ENCODE measurements at places on chromosomes 12 and 14.
A peak's percentile ranks its signal among the peaks of the same experiment; 100 is the strongest.

DNA sequence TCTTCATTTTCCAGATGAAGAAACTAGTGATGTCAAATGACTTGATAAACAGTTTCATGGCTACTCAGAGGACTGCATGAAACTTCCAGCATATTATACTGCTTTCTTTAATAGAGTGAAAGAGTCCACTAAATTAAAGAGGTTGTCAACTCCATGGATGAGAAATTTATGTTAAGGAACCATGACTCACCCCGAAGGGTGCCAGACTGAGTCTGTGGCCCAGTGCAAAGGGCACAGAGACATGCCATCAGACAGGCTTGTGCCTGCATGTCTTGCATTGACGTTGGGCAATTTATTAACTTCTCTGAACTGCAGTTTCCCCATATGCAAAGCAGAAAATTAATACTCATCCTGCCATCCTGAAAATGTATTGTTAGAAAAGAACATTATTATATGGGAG, 382.4 kb downstream of the APAF1 start:
- DNase-seq, result no peak

DNA sequence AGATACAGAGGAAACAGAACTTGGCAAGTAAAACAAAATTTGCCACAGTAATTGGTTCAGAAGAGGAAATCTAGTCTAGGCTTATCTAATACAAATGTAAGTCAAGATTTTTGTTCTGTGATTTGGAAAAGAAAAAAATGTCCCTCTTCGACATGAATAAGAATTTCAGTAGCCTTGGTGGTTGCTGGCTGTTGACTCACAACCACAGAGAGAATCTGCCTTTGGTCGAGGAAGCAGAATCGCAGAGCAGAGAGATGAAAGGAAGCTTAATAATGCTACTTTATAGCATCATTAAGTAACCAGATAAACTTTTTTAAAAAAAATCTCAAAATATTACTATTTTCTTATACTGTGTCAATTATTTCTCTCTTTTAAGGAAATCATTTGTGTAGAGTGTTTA, 1096.6 kb downstream of the FLRT2 start:
- no peak for DNase-seq

DNA sequence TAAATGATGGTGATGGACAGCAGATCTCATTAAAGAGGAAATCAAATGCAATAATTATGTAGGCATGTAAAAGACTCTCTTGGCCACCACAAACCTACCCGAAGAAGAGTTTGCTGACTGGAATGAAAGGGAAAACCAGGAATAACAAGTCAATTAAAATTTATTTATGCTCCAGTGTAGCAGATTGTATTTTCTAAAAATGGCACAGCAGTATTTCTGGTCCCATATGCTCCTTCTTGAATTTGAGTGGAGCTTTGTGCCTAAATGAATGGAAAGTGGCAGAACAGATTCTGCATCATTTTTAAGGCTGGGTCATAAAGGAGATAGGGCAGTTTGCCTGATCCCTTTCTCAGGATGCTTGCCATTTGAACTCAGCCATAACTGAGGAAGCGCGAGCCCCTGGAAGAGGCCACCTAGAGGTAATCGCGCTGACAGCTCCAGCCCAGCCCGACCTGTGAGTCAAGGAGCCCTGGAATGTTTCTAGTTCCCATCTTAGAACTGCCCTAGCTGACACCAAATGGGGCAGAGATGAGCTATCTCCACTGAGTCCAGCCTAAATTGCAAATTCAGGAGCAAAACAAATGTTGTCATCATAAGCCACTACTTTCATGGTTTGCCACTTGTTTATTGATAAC, 229.2 kb upstream of the TMTC1 start:
- no peak for DNase-seq

- DNase-seq, result peak; percentile 51
These were observed 17.6 kb upstream of the RNASE3 start for GRCh38 chr14:20873370-20874177.

DNA sequence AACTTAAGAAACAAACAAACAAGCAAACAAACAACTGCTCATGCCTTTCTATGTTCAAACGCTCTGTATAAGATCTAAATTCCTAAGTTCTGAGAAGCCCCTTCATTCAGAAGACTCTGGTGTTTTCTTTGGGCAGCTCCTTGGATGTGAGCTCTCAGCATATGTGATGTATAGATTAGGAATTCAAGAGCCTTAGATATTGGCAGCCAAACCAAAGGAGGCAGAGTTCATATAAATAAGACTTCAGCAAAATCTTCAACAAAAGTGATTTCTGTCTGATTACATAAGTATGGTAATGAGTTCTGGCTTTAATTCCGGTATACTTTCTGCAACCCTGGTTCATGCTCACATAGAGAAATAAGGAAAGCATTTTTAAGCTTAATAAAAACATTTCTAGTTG, 145.6 kb downstream of the DYRK2 start:
- no peak for DNase-seq

- DNase-seq, result no peak
These were observed 36.7 kb upstream of the RMST start for GRCh38 chr12:97425802-97426491.

DNA sequence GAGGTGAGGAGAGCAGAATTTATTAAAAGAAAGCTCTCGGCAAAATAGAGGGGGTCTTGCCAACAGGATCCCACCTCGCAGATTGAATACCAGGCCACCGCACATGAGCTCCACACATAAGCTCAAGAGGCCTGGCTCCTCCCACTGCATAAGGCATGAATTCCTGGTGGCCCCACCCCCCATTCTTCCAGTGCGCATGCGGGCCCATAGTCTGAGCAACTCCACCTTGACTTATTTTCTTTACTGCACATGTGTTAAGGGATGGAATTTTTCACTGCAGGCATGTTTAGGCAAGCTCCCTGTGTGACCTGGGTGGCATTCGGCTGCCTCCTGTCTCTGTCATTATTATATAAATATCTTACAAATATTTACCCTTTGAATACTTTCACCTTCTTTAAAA, 412.5 kb downstream of the RMST start:
- no peak for DNase-seq

DNA sequence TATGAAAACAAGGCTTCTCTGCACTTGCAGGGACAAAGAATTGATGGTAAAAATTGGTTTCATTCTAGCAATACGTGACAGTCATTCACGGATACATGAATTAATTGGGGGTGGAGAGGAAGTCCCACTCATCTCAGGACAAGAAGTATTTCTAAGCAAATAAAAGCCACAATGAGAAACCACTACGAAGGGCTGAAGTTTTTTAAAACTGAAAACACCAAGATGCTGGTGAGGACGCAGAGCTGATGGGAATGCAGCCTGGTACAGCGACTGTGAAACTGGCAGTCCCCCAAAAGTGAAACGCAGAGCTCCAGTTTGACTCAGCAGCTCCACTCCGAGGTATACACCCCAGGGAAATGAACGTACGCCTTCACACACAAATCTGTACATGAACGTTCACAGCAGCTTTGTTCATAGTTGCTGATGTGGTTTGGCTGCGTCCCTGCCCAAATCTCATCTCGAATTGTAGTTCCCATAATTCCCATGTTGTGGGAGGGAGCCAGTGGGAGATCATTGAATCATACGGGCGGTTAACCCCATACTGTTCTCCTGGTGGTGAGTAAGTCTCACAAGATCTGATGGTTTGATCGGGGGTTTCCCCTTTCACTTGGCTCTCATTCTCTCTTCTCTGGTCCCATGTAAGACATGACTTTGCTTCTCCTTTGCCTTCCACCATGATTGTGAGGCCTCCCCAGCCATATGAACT, 89.0 kb downstream of the SCARB1 start:
- no peak for DNase-seq

DNA sequence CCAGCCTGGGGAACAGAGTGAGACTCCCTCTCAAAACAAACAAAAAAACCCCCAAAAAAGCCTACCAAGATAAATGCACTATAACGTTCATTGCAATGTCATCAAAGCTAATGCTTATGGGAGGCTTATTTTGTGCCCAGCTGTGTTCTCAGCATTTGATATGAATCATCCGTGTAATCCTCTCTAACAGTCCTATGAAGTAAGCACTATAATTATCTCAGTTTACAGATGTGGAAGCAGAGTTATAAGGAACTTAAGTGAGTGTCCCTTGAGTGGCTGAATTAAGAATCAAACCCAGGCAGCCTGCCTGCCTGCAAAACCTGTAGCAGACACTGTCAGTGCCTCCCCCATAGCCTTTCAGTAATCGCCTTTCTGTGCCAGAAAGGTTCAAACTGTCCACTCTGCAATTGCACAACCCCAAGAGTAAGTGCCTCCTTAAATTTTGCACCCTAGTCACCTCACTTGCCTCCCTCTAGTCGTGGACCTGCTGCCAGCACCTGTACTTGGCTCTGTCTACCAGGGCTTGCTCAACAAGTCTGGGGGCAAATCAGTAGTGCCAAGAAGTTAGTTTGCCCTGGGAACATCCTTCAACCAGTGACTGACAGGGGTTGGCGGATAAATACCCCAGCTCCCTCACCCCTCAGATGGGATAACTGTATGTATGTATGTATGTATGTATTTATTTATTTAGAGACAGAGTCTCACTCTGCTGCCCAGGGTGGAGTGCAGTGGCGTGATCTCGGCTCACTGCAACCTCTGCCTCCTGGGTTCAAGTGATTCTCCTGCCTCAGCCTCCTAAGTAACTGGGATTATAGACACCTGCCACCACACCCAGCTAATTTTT, 23.8 kb upstream of the PPP1CC start:
- no peak for DNase-seq

GRCh38 chr12:108581311-108582227, 16.3 kb downstream of the TMEM119 start:
- DNase-seq, result no peak

GRCh38 chr12:67107235-67107634, 161.9 kb upstream of the CAND1 start:
- no peak for DNase-seq

DNA sequence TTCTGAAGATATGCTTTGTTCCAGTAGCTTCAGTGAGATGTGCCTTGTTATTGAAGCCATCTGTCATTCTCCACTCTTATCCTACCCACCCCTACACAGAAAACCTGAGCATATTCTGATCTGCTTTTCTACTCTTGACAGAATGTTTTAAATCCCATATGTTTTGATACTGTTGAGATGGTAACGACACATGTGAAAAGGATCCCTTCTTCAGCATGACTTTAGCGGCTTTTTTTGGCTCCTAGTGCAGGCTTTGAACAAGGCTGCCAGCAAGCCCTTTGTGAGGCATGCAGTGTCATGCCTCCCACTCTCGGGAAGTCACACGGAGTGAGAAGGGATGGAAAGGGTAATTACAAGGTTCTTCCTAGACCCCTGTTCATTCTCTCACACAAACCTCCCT, 228.8 kb upstream of the RGS6 start:
- DNase-seq, result no peak

- no peak for DNase-seq
These were observed 58.1 kb downstream of the TRHDE start for GRCh38 chr12:72330301-72330700.

DNA sequence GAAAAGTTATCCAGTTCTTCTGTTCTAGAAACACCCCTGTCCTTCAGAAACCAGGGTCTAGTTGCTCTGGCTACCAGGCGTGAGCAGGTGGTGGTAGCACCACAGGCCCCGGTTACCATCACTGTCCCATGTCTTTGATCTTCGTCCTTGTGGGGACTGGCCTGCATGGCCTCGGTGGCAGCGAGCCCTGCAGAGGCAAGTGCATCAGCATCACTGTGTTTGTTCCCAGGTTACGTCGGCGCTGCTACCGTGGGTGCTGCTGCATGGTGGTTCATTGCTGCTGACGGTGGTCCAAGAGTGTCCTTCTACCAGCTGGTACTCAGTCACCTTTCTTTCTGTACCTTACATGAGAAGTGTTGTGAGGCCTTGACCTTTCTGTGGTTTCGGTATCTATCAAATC, 58.9 kb downstream of the ANAPC7 start:
- no peak for DNase-seq

- DNase-seq, result no peak
These were observed 60.8 kb upstream of the HSPB8 start for GRCh38 chr12:119117936-119118335.

GRCh38 chr12:57993030-57993429, 51.7 kb downstream of the ATP23 start:
- DNase-seq, result no peak

- DNase-seq, result no peak
These were observed 24.6 kb downstream of the TPCN1 start for GRCh38 chr12:113245695-113246477.

DNA sequence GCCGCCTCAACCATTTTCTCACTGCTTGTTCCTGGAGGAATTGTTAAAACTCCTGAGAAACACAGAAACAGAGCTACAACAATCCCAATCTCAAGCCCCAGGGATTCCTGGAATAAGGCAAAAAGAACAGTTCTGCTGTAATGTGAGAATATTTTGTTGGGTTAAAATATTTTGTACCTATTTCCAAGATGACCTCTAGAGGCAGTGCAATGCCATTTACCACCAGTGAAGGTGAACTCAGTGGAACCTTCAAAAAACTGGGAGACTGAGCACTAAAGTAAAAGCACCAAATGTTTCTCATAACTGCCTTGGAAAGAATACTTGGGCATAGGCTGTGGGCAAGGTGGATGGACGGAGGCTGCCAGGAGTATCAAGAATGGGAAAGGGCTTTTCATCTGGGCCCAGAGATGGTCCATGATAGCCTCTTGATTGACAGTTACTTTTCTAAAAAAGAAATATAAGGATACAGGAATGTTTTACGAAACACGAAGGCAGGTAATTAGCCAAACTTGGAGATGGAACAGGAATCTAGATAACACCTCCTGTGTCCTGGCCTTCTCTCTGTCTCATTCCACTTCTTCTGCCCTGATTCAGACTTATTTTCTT, 334.0 kb upstream of the FLRT2 start:
- no peak for DNase-seq

DNA sequence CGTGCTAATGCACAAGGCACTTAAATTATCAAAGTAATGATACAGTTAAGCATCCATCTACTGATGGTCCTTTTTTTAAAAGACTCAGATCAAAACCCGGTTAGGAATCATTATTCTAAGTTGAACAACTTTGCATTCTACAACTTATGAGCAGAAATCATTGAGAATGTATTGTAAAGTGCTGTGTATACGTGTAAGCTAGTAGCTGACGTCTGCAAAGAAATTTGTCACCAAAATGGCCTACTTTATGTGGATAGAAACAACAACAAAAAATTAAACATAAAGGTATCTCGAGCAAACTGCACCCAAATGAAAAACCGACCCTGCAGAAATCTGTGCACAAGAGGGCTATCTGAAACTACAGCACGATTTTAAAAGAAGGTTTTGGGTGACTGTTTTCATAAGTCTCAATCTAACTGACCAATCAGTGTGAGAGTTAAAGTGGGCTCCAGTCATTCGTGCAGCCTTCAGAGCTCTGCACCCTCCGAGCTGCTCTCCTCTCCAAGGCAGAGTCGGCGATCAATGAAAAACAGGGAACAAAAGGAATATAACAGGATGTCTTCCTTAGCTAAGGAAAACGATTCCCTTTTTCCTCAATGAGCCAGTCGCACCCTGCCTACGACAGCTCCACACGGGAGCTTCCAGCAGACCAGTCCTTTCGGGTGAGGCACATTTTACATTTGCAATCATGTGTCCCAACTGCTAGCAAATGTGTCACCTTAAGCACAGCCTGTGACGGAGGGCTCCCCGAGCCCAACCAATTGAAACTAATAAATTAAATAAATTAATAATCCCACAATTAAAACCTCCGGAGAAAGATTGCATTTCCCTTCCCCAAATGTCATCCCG, 200.7 kb upstream of the FOXN3 start:
- DNase-seq, result no peak

GRCh38 chr12:843609-844008, 91.2 kb downstream of the WNK1 start:
- DNase-seq, result no peak

Data from stimulated activated CD8-positive, alpha-beta memory T cell treated with anti-CD3 and anti-CD28 coated beads, Interleukin-4, amount 100 ng/mL, for 4 hours (primary cell).